Activated naive CD4-positive, alpha-beta T cell treated with anti-CD3 and anti-CD28 coated beads, Interleukin-2, amount 50 U/mL, for 72 hours (primary cell): ENCODE measurements at places on chromosomes 1 and 21.

- no peak for DNase-seq
Observed at GRCh38 chr1:49098866-49099265, 322.2 kb upstream of the BEND5 start.

GRCh38 chr1:13757693-13758092, 57.7 kb downstream of the PRDM2 start:
- no peak for DNase-seq

DNA sequence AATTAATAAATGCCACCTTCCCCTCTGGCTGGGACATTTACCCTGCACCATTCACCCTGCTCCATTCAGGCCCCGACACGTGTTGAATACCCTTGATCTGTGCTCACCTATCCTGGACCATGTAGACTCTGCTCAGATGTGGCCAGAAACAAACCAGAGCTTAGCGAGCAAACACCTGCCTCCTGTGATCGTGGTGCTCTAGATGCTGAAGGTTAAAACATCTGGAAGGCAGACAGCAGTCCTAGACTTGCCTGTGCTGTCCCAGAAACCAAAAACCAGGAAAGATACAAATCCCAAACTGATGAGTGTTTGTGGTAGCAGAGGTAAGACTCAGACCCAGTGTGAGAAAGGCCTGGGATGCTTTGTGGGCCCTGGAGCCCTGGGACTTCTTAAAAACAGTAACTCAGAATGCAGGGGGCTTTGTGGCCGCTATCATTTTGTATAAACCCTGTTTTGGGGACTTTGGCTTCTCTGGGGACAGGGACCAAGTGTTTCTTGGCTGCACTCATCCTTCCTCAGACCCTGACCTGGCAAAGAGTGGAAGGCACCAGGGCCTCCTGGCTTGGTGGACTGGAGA, 99.6 kb downstream of the DMRTB1 start:
- DNase-seq, result no peak

DNA sequence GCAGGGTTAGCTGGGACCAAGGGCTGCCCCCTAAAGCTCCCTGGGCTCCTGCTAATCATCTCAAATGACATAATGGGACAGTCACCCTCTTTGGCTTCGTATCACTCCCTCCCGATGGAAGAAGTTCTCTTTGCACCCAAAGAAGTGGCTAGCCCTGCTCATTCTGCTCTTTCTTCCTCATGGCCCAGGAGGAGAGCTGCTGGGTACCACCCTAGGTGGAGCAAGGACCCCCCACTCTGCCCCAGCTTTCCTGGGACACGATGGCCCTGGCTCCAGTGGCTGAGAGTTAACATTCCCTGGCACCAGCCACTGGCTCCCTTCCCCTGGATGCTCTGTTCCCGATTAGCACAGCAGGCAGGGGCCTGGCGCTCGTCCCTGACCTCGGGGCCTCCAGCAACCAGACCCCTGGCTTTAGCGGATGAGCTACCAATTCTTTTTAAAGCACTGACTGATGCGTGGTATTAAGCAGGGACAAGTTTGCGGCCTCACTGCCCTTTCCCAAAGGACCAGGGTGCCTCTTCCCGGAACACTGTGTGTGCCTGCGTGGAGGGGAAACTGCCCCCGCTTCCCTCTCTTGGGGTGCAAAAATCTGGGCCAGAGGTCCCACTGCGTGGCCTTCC, 1.2 kb downstream of the MYOM3 start:
- DNase-seq, result no peak

DNA sequence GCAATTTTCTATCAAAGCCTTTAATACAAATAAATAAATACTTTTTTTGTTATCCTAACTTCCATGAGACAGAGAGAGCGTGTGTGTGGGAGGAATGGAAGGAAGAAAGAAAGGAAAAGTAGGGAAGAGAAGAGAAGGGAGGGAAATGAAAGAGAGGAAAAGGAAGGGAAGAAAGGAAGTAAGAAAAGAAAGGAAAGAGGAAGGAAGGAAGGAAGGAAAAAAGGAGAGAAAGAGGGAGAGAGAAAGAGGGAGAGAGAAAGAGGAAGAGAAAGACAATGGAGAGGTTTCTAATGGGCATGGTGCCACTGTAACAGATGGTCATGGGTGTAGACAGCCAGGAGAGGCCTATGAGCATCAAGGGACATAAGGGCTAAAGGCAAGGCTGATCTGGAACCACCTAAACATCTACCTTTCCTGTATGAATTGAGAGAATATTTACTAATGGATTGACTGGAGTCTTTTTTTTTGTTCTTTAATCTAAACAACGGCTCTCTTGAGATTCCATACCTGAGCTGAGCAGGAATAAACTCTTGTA, 234.9 kb downstream of the PTPRC start:
- no peak for DNase-seq

- DNase-seq, result no peak
Observed at GRCh38 chr1:167431261-167431908, 86.9 kb downstream of the CD247 start.

DNA sequence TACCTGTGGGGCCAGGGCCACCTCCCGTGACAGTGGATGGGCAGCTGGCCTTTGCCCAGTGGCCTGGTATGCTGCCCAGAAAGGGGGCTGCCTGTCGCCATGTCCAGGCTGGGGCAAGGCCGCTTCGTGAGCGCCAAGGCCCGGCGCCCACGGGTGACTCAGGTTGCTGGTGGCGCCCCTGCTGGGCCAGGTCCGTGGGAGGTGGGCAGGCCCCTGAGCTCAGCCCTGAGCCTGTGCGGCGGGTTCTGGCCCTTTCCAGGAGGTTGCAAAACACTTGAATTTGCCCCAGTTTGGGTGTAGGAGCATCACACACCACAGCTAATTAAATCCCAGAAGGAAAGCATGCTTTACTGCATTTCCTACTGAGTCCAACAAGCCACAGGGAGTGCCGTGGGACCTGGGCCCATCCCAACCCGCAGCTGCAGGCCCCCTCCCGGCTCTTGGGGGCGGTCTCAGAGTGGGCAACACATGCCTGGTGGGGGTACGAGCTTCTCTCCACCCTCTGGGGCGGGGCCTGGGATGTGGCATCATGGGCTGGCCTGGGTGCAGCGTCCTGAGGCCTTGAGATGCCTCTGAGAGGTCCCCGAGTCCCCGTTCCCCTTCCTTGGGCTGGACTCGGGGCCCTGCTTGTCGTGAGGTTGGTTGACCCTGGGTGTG, 159.8 kb downstream of the PEX14 start:
- no peak for DNase-seq

DNA sequence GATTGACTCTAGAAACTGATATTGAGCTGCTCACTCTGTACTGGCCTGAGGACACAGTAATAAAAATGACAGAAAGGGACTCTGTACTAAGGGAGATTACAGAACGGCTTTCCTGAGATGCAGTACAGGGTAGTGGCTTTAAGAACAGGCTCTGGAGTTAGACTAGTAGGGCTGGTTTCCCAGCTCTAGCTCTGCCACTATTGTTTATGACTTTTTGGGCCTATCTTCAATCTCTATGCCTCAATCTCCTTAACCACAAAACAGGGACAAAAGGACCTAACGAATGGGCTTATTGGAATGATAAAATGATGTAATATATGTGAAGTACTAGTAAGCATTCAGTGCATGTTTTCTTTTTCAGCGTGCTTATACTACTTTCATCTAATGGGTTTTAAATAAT, 1.4 kb downstream of the DEPDC1 start:
- no peak for DNase-seq

DNA sequence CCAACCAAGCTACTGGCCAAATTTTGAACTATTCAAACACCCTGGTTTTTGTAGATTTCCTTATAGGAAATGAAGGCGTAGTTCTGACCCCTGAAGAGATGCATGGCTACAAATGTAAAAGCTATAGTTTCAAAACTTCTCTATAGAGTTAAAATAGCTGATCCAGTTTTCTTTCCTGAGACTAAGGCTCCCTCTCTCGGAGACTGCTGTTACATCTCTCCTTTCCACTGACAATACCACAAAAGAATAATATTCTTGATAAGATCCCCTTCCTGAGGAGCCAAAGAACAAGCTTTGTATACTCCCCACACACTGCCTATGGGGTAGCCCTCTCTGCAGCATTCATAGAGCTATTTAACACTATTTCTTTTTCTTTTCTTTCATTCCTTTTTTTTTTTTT, 6.7 kb upstream of the CFAP126 start:
- DNase-seq, result no peak

- no peak for DNase-seq
Observed at GRCh38 chr1:213120386-213120785, 69.3 kb downstream of the RPS6KC1 start.

- no peak for DNase-seq
Observed at GRCh38 chr1:213325482-213325881, 274.4 kb downstream of the RPS6KC1 start.

DNA sequence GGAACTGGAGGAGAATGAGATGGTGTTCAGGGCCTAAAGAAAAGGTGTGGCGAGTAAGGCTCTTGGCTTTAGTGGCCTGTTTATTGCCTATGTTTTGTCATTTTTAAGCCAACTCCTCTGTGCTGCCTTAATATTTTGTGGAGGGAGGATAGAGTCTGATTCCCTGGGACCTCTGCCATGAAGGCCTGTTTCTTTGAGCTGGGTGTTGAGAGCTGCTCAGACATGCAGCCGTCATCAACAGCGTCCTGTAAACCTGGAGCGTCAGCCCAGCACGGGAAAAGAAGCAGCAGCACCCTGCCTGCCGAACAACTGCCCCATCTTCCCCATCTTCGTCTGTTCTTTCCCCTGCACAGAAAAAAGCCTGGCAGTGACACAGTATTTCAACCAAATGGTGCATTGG, 27.1 kb upstream of the SNX27 start:
- DNase-seq, result no peak

GRCh38 chr1:179141592-179142251, 59.9 kb downstream of the TOR3A start:
- DNase-seq, result no peak

DNA sequence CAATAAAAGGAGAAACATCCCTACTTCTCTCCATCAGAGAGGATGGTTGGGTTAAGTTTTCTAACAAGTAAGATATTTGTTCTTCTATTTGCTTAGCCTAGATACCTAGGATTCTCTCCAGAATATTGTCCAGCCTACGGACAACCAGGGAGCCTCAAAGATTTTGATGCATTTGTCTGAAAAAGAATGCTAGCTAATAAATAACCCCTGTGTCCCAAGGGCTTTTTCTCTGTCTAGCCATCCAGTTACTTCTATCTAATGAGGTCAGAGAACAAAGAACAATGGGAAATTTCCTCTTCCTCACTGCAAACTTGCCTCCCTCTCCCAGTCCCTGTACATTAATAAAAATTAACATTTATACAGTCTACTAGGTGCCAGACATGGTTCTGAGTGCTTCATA, 810 bp downstream of the RGS5 start:
- DNase-seq, result no peak

DNA sequence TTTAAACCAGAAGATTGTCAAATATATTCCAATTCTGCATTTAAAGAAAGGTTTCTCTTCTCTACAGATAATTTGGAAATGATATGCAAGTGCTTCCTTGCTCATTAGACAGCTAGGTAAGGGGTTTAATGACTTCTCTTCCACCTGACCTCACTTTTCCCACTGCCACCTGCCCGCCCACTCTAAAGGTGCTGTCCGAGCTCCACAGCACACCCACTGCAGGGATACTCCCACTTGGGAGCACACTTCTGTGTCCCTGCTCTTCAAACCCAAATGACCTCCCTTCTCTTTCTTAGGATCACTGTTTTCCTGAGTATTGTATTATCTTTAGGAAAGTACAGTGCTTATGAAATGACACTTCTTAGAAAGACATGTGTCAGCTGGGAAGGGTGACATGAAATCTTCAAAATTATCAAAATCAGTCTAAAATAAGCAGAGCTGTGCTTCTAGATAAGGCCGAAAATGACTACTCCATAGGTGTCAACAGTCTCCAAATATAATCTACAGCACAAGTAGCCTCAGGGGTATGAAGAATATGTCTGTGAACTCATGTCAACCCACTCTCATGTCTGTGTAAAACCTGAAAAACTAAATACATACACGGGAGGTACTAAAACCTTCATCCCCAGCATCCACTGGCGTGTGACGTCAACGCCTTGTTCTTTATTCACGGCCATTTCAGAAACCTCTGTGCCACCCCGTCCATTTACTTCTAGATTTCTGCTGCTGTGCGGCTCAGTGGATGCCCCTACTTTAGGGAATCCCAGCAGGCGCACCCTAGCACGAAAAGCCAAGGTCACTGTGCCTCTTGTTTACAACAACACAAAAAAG, 71.0 kb downstream of the SLC45A1 start:
- no peak for DNase-seq

DNA sequence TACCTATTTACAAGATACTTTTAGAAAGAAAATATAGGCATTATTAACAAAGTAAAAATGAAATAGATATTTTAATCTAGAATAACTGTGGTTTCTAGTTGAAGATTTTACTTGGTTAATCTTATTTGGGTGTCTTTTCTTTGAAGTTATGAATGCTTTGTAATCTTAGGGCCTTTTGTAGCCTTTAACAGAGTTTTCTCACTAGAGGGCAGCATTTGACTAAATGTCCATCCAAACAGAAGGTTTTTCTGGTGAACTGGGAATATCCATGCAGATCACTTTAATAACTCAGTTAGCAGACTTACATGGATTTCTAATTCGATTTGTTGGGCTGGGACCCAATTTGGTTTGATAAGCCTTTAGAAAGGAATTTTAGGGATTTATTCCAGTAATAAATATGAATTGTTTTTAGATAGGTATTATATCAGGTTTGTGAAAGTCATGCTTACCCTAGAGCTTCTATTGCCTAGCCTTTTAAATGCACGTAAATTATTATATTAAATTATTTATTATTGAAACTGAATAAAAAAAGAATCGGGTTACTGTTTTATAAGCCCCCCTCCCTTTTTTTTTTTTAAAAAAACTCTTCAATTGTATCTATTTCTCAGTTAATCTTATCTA, 119.7 kb downstream of the ZNF326 start:
- DNase-seq, result no peak

GRCh38 chr21:31838586-31839355, 34.0 kb upstream of the HUNK start:
- no peak for DNase-seq

GRCh38 chr1:71502006-71502405, 421.2 kb upstream of the ZRANB2 start:
- DNase-seq, result no peak

DNA sequence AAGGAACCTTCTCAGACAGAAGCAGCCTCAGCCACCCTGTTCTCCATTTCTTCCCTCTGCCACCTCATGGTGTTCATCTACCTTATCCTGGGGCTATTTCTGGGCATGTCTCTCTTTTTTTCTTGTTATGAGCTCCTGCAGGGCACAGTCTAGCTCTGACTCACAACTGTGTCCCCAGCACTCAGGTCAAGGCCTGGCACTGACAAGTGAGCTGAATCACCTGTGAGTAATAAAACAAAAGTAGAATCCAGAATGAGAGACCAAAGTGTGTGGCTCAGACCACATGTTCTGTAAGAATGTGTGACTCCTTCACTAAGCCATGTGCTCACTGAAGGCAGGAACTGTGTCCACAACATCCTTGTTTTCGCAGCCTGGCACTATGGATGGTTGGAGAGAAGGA, 23.2 kb downstream of the C1orf94 start:
- no peak for DNase-seq

- DNase-seq, result peak; percentile 6
Observed at GRCh38 chr1:15288173-15288926, 41.3 kb downstream of the FHAD1 start.

DNA sequence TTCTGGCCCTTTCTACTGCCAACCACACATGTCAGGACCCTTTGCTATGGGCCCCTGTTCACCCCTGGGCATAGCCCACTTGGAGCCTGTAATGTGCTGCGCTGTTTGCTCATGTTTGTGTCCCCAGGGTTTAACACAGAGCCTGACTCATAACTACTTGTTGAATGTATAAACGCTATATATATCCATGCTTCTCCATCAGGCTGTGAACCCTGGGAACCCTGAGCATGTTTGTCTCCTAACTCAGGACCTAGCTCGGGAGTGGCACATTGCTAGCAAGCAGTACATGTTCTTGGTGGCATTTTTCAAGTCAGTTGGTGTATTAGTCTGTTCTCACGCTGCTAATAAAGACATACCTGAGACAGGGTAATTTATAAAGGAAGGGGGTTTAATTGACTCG, 8.0 kb downstream of the OLFML3 start:
- no peak for DNase-seq
